CD8-positive, alpha-beta memory T cell (primary cell): ENCODE measurements at places on chromosomes 5 and 9.
A peak's percentile ranks its signal among the peaks of the same experiment; 100 is the strongest.

- no peak for DNase-seq
These were observed 32.3 kb upstream of the INSYN2B start for GRCh38 chr5:170012622-170013021.

DNA sequence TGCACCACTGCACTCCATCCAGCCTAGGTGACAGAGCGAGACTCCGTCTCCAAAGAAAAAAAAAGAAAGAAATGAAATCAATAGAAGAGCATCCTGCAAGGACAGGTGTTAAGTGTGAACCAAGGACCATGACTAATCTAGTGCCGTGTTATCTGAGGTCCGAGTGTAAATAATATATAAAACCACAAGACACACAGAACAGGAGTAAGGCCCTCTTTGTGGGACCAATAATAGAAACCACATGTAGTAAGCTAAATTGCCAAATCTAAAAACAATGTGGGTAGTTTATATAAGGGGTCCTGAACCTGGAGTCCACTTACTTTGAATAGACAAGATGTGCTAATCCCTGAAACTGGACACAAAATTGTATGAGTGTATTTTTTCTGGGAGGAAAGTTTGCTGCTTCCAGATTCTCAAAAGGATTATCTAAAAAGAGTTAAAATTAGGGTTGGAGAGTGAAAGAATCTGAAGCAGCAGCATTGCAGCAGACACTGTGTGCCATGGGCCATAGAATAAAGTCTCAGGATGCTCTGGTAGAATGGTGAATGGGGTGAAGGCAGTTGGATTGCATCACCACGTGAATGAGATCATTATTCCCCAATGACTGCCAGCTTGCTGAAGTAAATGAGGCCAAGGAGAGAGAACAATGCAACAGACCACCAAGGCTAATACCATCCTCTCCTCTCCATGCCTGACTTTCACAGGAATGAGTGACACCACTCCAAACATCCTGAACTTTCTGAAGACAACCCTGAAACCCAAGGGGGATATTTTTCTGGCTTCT is 222.7 kb downstream of the DCP2 start:
- no peak for DNase-seq

DNA sequence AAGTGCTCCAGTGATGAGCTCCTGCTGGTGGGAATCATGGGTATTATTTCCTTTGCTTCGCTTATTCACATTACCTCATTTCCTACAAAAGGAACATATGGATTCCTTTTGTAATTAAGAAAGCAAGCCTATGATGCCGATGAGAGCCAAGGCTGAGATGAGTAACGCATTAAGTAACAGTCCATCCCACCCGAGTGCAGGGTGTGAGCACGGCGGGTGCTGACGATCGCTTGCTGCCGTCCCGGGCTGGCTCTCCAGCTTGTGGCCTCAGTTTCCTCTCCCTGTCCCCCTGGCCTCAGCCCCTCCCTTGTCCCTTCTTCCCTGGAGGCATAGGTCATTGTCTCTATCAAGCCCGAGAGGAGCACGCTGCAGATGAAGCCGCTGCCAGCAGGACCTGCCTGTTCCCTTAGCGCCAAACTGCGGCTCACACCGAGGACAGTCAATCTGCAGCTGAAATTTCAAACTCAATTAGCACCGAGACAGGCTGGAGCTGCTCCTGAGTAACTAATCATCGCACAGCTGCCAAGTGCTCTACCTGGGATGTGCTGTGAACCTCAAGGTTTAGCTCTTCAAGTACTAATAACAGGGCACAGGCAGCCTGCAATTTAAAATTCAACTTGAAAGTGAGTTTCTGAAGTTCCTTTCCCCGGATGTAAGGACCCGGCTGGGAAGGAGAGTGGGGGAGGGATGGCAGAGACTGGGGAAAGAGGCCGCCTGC is 115.2 kb upstream of the RAPGEF1 start:
- no peak for DNase-seq

DNA sequence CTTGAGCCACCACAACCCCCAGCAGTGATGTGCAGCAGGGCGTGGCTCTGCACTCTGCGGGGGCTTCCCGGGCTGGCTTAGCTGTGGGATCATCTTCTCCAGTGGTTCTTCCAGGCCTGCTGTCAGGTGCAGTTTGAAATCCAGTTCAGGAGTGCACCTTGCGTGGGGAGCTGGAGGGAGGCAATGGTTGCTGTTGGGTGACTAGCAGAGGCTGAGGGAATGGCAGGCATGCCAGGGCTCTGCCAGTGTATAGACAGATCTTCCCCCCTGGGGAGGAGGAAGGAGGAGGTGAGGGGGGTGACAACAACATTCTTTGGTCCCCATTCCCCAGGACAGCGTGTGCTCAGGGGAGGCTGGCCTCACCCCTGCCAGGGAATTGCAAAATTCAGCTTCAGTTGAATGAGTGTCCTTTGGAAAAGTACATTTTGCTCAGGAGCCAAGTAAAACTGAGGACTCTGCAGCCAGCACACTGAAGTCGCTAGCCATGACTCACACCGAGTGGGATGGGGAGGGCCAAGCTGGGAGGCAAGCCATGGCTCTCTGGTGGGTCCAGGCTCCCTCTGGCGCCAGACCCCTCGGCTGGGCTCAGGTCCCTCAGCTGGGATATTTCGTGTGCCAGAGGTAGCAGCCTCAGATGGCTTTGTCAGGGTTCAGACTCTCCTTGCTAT is 35.0 kb downstream of the ERGIC1 start:
- DNase-seq = no peak

DNA sequence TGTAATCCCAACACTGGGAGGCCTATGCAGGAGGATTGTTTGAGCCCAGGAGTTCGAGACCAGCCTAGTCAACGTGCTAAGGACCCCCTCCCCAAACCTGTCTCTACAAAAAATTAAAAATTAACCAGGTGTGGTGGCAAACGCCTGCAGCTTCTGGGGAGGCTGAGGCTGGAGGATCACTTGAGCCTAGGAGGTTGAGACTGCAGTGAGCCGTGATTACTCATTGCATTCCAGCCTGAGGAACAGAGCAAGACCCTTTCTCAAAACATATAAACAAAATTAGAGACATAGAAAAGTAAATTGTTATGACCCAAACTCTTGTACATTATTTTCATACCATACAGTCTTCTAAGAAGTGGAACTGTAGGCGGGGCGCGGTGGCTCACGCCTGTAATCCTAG is 1.1 kb downstream of the GPR107 start:
- no peak for DNase-seq

- DNase-seq = no peak
These were observed 18.4 kb downstream of the ZNF346 start for GRCh38 chr5:177040814-177041420.

DNA sequence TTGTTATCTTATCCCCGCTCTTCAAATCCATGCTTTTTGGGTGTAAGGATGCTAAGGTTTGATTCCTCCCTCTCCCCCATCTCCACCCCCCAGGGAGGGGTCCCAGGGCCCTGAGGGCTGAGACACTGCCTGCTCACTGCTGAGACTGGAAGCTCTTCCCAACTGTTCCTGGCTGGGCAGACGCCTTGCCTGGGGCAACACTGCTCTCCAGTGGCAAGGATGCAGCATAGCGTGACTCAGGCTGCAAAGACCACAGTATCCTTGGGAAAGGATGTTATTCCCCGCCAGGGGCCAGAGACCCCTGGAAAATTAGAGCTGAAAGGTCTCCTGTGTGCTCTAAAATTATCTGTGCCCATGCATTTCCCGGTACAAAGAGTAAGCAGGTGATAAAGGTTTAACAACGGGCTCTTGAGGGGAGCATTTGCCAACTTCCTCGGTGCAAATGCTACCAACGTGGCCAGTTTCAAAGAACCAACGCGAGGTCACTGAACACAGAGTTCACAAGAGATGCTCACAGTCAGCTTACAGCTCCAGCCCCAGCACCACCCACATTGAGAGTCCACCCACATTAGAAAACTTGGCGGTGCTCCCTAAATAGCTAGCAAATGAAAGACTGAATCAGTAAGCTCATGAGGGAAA is 271.9 kb downstream of the NSG2 start:
- no peak for DNase-seq

- peak; percentile 71 for DNase-seq
These were observed 718 bp upstream of the DENND4C start for GRCh38 chr9:19229595-19230354.

DNA sequence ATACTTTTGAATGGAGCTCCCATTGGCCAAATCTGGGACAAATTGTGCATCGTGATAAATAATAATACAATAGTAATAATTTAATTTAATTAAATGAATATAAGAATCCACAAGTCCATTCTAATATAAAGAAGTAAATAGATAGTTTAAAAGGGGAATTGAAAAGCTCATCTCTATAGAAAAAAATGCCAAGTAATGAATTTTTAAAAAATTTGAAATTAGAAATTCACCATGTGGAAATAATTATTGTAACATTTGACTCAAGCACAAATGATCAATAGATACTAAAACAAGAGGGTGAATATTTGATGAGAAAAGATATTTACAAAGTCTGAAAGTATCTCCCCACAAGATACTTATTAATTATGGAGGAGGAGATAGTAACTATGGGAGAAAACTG is 467.4 kb downstream of the CETN3 start:
- DNase-seq = no peak

GRCh38 chr5:2131826-2132496 is 249.2 kb upstream of the IRX4 start:
- DNase-seq = no peak
